ENCODE measurements at places on chromosomes 5 and 9.

DNA sequence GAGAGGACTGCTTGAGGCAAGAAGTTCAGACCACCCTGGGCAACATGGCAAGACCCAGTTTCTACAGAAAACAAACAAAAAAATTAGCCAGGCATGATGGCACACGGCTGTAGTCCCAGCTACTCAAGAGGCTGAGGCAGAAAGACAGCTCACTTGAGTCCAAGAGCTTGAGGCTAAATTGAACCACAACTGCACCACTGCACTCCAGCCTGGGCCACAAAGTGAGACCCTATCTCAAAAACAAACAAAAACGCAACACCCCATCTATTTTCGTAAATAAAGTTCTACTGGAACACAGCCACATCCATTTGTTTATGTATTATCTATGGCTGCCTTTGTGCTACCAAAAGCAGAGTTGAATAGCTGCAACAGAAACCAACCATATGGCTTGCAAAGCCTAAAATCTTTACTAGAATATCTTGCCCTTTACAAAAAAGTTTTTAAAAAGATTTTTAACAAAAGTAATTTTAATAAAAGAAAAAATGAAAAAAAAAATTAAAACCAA lies 67.5 kb downstream of the SETX start:
- DNase-seq: no peak

DNA sequence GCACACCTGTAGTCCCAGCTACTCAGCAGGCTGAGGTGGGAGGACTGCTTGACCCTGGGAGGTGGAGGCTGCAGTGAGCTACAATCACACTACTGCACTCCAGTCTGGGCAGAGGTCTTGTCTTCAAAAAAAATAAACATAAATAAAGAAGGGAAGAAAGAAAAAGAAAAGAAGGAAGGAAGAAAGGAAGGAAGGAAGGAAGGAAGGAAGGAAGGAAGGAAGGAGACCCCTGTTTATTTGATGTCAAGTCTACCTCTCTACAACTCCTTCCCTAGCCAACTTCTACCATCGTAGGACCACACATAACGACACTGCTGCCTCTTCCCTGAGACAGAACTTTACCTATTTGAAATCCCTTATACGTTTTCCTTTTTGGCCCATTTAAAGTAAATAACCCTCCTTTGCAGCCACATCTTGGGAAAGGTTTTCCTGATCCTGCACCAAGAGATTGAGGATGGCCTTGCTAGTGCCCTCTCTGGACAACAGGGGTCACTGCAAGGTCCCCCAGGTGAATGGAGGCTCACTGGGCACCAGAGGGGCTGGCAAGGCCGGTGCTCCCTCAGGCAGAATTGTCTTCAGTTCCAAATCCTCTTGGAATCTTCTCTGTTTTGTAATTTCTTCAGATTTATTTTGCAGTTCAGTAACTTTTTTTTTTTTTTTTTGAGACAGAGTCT lies 10.5 kb downstream of the RPS14 start:
- no peak for DNase-seq

GRCh38 chr5:151067632-151068432 lies 13.0 kb downstream of the TNIP1 start:
- no peak for DNase-seq

- DNase-seq: no peak
Observed at GRCh38 chr9:72140586-72140985, 8.7 kb upstream of the GDA start.

DNA sequence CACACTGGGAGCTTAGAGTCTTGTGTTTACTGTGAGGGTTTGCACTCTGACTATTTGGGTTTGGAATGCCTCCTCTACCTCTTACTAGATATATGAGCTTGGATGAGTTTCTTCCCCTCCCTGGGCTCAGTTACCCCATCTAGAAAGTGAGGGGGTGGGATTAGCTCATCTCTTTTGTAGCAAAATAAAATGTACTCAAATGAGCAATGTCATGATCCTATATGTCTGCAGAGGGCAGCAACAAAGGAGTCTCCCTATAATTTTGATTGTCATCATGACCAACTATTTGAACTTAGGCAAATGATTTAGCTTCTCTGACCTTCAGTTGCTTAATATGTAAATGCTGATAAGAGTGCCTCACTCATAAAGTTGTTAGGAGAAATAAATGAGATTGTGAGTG lies 109.0 kb downstream of the DPYSL3 start:
- DNase-seq: no peak

GRCh38 chr5:175021321-175021720 lies 296.9 kb downstream of the MSX2 start:
- DNase-seq: no peak

DNA sequence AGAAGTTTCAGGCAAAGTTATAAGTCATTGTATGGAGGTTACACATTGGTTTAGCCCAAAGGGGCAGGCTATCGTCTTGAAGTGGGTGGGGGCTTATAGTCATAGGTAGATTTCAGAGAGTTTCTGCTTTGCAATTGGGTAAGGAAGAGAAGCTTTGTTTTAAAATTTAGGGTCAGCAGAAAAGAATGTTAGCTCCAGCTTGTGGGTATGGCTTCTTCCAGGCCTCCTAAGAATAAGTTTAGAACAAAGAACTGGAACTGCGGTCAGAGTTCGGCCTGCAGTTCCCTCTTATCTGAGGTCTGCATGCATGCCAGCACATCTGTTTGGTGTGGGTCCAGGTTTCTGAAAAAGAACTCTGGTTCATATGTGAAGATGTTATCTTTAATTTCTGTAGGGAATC lies 96.1 kb downstream of the CYFIP2 start:
- DNase-seq: no peak

DNA sequence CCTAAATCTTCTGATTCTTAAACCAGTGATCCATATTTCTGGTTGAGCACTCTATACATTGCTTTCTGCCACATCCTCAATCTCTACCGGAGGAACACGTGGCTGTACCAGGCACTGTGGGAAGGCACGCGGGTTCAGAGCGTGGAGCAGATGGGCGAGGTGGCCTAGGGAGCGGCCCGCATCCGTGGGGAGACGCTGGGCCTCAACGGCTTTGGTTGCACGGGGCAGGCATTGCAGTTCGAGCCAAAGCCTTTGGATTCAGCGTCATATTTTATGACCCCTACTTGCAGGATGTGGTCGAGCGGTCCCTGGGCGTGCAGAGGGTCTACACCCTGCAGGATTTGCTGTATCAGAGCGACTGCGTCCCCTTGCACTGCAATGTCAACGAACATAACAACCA lies 197.2 kb upstream of the RGMB start:
- no peak for DNase-seq

DNA sequence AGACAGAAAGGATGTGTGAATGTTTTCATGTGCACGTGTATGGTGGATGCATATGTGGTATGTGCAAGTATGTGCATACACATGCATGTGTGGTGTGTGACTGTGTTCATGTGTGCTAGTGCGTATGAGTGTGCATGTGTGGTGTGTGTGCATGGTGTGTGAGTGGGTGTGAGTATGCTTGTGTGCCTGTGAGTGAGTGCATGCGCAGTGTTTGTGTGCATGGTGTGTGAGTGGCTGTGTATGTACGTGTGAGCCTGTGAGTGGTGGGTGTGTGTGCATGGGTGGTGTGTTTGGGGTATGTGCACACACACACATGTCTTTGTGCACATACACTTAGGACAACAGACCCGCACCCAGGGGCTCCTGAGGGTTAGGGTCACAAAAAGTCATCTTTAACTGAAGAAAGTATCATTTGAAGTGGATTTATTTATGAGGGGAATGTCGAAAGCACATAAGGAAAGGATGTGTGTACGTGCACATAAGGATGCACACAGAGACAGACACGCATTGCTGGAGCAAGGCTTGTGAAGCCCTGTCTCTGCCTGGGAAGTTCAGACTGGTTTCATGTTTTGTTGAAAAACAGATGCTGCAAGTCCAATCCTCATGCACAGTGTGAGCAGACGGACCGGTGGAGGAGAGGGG lies 237.0 kb downstream of the SYK start:
- DNase-seq: no peak

- no peak for DNase-seq
Observed at GRCh38 chr5:15286650-15287049, 213.3 kb upstream of the FBXL7 start.

DNA sequence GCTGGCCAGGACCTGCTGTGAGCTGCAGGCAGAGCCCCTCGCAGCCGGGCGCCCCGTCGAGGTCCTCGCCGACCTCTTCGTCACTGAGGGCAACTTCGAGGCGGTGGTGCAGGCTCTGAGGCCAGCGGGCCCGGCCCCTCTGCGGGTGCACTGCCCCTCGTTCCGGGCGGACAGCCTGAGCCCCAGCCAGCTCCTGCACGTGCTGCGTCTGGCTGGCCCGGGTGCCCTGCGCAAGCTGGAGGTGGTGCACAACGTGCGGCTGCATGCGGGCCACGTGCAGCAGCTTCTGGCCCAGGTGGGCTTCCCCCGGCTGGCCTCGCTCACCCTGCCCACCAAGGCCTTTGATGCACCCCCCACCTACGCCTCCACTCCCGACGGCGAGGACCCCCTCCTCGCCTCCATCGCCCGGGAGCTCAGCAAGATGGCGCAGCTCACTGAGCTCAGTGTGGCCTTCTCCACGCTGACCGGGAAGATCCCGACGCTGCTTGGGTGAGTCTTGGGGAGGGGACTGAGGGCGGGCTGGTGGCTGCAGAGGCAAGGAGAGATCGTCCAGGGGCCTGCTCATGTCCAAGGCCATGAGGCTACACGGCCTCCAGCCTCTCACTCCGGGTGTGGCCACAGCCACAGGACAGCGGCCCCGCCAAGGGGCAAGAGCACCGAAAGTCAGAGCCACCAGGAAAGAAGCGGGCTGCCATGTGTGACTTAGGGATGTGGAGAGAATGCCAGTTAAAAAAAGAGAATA lies 825 bp downstream of the LRRC14B start:
- DNase-seq: no peak

DNA sequence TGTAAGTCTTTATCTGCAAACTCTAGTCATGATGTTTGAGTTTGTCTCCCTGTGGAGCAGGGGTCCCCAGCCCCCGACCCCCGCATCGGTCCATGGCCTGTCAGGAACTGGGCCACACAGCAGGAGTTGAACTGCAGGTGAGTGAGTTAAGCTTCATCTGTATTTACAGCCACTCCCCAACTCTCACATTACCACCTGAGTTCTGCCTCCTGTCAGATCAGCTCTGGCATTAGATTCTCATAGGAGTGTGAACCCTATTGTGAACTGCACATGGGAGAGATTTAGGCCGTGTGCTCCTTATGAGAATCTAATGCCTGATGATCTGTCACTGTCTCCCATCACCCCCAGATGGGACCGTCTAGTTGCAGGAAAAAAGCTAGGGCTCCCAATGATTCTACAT lies 7.0 kb downstream of the C9orf85 start:
- DNase-seq: no peak

- DNase-seq: no peak
Observed at GRCh38 chr9:129009584-129010141, 18.5 kb downstream of the SH3GLB2 start.

DNA sequence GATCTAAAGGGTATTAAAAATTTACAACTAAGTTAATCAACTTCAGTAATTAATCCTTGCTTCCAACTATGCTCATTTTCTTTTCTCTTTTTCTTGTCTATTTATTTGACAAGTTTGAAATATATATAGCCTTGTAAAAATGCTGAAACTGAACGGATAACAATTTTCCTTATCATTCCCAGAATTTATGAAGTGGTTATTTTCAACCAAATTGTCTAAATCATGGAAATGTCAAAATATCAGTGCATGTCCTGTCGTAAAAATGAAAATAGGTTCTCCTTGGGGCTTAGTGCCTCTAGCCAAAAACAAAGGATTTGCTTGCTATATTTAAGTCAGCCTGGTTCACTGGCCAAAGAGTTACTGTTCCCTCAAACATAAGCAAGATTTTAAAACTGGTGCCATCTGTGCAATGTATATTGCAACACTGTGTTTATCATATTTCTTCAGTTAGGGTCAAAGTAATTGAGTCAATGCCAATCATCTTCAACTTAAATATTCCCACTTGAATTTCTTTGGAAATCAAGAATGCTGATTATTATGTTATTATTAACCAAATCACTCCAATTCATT lies 798.3 kb downstream of the MAT2B start:
- DNase-seq: no peak

DNA sequence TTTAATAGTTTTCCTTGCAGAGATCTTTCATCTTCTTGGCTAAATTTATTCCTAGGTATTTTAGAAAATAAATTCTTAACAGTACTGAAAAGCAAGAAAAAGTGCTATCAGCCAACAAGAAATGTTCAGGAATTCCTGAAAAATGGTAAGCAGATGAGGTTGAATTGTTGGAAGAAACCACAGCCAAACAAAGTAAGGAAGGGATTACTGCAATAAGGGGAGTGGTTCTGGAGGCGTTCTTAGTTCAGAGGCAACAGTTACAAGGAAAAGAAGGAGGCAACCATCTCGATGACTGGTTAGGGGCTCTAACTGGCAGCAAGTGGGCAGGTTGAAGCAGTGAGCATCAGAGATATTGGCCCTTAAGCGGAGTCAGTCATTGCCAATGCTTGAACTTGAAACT lies 12.8 kb upstream of the OR13J1 start:
- no peak for DNase-seq

- no peak for DNase-seq
Observed at GRCh38 chr9:133119103-133119845, 1.8 kb downstream of the RALGDS start.

GRCh38 chr5:151958111-151958510 lies 33.5 kb upstream of the GLRA1 start:
- DNase-seq: no peak
